H4 (cell line): ENCODE measurements at places on chromosomes 6 and 20. TPM values are rescaled to one million over a fixed set of nuclear protein-coding genes. Genes with fewer than 3 reads are reported as not detected.

WFDC2 gene
- total RNA-seq, result not detected in 2 replicates

CST2 gene
- total RNA-seq, result not detected in 2 replicates

SLC26A8 gene
- total RNA-seq, result 0.04 TPM in 1 of 2 replicates, not detected in the other

GRCh38 chr6:155077331-155077730, 82.2 kb downstream of the TIAM2 start:
- DNase-seq, result no peak

DNA sequence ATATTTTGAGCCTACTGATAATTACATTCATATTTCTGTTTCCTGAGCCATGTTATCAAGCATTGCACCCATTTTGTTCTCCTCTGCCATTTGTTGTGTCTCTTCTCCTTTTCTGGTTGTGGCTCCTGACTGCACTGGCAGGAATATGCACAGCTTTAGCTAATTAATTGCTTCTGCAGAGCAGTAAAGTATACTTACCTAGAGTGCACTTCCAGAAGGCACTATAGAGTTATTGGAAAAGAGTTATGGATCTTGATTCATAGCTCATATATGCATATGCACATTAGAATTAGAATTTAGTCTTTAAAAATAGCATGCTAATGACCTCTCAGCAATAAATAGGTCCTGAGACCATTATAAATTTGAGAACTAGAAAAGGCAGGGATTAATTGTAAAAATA, 262.6 kb downstream of the NKAIN2 start:
- no peak for DNase-seq

GRCh38 chr6:168819546-168819945, 378.6 kb downstream of the SMOC2 start:
- DNase-seq, result no peak

GRCh38 chr6:91982559-91982958, 1395.7 kb upstream of the MAP3K7 start:
- no peak for DNase-seq

DNA sequence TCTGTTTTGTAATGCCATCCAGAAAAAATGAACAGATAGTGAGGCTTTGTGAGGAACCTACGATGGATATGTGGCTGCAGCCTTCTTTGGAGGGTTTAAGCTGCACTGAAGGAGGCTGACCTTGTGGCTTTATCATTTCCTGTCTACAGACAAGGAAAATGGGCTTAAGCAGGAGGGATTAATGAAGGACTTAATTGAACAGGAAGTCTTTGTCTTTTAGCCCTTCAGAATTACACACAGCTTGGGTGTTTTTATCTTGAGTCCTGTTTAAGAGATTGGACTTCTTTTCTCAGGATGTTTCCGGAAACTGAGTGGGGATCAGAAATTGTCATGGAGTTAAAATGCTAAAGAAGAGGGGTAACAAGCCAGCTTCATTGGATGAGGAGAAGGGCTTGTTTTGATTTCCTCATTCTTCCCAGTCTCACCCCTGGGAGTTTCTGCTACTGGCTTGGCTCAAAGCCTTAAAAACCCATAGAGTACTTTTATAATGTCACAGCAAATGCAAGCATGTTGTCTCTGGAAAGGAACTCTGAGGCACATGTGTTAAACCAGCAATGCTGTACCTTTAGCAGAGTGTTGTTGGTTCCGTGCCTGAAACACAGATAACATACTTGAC, 193.6 kb downstream of the JARID2 start:
- no peak for DNase-seq

GRCh38 chr6:168315596-168315995, 4.0 kb downstream of the DACT2 start:
- no peak for DNase-seq

DNA sequence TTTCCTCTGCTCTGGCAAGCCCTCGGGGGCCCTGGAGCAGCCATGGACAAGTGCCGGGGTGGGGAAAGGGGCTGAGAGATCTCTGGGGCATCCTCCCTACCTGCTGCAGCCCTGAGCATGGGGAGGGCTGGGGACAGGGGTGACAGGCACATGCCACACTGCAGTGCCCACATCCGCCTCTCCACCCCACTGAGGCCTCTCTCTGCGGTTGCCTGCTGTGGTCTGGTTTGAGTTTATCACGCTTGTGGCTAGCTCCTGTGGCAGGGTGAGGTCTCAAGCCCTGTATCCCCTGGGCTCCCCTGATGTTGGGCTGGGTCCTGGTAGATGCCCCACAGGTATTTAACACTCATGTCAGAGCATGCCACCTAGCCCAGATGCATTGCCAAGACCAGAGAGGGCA, 52.9 kb upstream of the MLN start:
- peak; percentile 42 for DNase-seq

- DNase-seq, result no peak
Observed at GRCh38 chr6:31752739-31753319, 9.6 kb upstream of the SAPCD1 start.

GRCh38 chr20:12956303-12956702, 52.5 kb upstream of the SPTLC3 start:
- no peak for DNase-seq

DNA sequence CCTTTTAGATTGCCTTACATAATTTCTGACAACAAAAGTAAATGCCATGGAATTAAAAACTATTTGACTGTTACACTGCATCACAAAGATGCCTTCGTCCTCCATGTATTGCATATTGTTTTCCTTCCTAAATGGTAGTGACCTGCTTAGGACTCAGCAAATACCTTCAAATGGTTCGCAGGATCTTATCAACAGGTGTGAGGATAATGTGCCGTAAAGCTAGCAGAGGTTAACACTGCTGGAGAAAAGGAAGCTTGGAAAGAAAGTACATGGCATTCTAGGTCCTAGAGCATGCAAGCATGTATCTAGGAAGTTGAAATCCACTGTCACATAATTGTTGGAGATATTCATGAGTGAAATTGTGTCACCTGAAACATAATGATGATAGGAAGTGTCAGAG, 5.5 kb downstream of the CLVS2 start:
- DNase-seq, result no peak

DNA sequence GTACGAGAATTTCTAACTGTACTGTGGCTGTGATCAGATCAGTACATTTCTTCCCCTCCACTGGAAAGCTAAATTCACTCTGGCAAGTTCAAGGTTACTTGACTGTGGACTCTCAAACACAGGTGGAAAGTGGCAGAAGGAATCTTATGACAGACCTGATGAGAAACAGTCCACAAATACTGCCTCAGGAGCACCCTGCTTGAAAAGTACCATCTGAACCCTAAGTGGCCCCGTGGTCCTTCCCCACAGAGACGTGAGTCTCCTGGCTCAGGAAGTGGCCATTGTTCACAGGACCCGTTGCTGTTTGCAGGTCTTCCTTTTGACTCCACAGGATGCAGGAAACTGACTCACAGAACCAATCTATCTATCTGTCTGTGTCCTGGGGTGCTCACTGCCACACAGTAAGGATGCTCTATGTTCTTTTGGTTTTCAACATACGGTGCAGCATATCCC, 47.5 kb upstream of the NHSL1 start:
- no peak for DNase-seq
